ENCODE measurements at places on chromosomes 7 and 10.

GRCh38 chr7:77738871-77739270, 42.6 kb downstream of the RSBN1L start:
- DNase-seq = no peak

DNA sequence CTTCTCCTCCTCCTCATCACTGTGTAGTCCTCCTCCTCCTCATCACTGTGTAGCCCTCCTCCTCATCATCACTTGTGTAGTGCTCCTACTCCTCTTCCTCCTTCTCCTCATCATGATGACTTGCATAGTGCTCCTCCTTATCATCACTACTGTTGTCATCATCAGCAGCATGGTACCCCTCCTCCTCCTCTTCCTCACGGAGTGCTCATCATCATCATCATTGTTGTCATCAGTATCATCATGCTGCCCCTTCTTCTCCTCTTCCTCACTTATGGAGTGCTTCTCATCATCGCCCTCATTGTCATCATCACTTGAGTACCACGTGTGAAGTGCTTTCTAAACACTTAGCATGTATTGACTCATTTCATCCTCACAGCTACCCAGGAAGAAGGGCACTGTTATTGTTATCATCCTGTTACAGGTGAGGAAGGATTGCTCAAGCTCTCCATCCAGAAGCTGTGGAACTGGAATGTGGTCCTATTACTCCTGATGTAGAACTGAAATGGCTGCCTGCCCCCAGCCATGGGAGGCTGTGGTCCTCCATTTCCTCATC, 122.8 kb upstream of the SHH start:
- DNase-seq = no peak

- DNase-seq = no peak
Measured at GRCh38 chr7:113880559-113880958, 38.2 kb downstream of the PPP1R3A start.

DNA sequence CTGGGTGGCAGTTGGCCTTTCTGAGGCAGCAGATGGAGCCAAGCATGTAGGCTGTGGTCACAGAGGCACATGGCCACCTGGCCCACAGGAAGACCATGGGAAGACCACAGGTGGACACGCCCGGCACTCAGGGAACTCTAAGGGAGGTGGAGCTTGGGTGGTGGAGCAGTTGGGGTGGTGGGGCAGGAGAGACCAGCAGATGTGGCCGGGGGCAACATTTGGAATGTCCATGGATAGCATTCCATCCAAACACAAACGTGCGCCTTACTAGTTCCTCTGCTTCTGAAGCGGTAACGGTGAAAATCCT, 290.9 kb downstream of the PTPRN2 start:
- DNase-seq = no peak

GRCh38 chr7:109772161-109772560, 1202.5 kb downstream of the DNAJB9 start:
- no peak for DNase-seq

- no peak for DNase-seq
Measured at GRCh38 chr10:32051926-32052325, 4.3 kb downstream of the KIF5B start.

- DNase-seq = no peak
Measured at GRCh38 chr7:65441010-65441409, 67.4 kb downstream of the ZNF92 start.

DNA sequence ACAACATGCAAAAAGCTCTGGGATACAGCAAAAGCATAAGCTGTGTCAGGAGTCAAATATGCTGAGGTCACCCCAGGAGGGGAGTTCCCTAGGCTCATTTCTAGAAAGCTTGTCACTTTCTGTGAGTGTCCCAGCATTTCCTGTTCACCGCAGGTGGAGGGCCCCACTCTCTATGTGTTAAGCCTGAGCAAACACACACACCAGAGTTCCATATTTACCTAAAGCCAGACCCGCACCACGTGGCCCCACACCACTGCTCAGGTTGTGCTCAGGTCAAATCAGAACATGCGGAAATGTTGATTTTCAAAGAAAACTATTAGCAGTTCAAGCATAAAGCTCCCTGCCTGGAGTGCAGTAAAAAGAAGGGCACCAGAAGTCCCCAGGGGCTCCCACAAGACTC, 259.6 kb upstream of the PPP2R2D start:
- DNase-seq = no peak

GRCh38 chr10:111093741-111094380, 17.0 kb downstream of the ADRA2A start:
- DNase-seq = no peak

DNA sequence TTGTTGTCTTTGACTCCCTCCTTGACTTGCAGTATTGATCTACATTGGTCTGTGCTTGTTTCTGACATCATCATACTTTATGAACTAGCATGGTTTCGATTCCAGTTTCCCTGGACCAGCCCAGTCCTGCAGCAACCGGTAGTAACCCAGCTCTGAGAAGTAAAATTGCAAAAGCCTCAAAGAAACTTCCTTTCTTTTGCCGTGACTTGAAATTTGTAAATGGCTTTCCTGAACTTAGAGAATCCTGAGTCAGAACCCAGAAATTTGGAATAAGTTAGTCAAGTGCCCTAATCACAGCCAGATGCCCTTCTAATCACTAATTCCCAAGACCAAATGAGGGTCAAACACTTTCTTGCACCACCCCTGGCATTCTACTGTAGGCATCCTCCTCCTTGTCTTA, 15.0 kb downstream of the TAS2R60 start:
- DNase-seq = no peak

DNA sequence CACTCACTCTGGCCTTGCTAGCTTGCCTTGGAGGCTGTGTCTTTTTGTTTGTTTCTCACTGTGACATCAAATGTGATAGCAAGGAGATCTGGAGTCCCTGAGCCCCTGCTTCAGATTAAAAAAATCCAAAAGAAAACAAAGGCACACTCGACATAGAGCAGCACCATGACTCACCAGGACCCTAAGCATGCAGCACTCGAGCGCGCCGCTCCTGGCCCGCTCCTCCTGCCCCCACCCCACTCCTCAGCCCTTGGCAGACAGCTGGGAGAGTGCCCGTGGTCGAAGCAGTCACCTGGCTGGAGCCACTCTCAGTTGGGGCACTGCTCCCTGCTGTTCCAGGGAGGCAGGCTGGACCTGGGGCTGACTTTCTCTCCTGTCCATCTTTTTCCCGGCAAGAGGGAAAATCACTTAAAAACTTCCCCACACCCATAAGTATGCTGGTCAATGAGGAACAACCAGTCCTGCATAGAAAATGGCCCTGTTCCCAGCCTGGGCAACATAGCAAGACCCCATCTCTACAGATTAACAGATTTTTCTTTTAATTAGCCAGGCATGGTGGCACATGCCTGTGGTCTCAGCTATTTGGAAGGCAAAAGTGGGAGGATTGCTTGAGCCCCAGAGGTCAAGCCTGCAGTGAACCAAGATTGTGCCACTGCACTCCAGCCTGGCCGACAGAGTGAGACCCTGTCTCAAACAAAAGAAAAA, 128.4 kb downstream of the PAXIP1 start:
- DNase-seq = no peak

- DNase-seq = no peak
Measured at GRCh38 chr10:96683710-96684109, 36.6 kb downstream of the PIK3AP1 start.

GRCh38 chr10:113187063-113187777, 237.2 kb downstream of the TCF7L2 start:
- no peak for DNase-seq

DNA sequence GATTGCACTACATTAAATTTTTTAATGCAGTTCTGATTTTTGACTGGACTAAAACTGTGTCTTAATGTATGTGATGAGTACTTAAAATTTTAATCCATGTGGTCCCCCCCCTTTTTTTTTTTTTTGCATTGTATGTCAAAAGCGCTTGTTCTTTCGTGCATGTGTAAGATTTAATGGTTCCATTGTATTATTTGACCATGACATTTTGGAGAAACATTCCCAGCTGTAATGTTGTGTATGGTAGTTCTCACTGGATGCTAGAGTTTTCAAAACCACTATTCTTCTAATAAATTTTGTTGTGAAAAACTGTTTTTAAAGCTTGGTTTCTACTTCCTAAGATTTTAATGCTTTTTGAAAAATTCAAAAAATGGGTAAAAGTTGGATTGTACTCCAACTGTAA, 132.0 kb downstream of the LCOR start:
- no peak for DNase-seq

DNA sequence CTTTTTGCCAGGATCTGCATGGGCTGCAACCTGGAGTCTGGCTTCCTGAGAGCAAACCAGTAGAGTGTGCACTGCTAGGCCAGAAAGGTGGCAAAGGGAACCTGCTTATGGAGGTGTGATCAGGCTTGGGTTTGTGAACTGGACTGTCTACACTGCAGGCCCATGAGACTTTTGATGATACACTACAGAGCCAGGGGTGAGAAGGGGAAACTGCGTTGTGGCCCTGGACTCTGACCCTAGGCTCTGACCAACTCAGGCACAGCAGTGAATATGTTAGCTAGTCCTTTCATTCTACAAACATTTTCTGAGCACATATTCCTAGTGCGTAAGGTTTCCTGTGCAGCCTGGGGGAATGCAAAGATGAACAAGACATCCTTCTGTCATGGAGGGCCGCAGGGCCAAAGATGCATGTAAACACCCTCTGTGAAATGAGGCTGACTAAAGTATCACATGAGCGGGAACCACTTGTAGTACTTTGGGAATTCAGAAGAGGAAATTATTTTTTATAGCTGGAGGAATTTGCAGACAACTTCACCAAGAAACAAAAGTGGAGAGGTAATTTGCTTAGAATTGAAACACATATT, 63.8 kb upstream of the HPS1 start:
- DNase-seq = no peak

DNA sequence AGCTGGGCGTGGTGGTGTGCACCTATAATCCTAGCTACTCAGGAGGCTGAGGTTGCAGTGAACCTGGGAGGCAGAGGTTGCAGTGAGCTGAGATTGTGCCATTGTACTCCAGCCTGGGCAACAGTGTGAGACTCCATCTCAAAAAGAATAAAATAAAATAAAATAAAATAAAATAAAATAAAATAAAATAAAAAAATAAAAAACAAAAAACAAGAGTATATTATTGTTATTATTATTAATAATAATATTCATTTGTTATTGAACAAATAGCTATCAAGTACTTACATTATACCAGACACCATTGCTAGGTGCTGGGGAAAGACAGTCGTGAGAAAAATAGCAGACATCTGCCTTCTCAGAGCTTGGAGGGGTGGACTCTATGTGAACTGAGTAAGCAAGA, 24.1 kb downstream of the PAX2 start:
- DNase-seq = no peak

DNA sequence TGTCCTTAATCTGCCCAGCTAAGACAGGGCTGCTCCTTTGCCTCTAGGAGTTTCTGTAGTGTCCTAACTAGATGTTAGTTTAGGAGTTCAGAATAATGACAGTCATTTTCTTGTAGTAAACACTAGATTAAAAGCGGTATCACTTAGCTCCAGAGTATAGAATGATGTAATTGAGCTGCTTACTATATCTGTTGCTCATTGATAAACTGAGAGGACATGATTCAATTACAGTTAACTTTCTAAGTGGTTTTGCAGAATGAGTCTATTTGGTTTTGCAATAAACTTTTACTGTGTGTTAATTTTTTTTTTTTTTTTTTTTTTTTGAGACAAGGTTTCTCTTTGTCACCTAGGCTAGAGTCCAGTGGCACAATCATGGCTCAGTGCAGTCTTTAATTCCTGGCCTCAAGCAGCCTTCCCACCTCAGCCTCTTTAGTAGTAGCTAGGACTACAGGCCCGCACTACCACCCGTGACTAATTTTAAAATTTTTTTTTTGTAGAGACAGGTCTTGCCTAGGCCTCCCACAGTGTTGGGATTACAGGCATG, 1.8 kb downstream of the STMP1 start:
- no peak for DNase-seq

DNA sequence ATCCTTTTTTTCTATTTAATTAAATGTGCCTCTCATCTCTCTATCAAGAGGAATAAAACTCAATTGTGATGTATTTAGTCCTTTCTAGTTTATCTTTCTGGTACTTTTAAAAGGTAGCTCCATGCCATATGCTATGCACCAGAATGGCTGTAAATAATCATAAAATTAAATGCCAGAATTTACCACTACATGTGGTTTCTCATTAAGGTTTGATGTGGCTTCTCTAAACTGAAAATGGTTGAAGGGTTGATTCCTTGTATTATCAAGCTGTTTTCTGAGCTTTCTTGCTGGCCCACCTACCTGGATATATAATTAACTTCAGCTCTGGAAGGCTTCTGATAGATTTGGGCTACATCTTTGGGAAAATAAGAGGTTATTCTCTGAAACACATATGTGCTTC, 171.9 kb upstream of the RHOBTB1 start:
- DNase-seq = no peak

DNA sequence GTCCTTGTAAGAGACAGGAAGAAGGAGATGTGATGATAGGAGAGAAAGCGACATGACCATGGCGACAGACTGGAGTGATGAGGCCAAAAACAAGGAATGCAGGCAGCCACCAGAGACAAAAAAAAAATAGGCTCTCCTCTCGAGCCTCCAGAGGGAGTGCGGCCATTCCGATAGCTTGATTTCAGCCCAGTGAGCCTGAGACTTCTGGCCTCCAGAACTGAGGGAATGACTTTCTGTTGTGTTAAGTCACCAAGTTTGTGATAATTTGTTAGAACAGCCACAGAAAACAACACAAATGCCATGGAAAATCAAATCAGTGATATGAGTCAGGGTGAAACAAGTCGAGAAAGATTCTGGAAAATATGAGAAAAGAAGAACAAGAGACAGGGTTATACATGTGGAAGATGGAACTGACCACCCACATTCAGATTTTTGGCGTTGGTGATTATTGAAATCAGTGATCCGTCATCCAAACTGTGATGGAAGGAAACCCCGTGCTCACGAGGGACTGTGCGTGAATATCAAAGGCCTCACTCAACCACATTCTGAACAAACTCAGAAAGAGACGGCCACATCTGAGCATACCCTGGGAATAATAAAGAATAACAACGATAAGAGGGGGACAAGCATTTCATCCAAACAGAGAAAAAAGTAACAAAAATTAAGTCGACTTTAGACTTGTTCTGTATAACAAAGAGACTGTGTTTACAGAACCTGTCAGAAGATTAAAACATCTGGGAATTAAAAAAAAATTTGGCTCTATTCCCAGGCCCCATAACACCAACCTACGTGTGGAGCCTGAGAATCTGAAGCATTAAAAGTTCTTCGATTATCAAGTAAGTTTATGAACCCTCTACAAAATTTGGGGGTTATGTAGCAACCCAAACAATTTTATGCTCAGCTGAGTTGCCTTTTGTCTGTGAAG, 72.1 kb downstream of the EEPD1 start:
- no peak for DNase-seq

GRCh38 chr7:13778967-13779366, 210.5 kb downstream of the ETV1 start:
- DNase-seq = no peak

DNA sequence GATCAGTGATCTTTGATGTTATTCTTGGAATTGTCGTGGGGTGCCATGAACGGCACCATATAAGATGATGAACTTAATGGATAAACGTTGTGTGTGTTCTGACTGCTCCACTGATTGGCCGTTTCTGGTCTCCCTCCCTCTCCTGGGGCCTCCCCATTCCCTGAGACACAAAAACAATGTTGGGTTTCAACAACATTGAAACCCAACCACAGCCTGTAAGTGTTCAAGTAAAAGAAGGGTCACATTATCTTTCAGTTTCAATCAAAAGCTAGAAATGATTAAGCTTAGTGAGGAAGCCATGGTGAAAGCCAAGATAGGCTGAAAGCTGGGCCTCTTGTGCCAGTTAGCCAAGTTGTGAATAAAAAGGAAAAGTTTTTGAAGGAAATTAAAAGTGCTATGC, 19.5 kb downstream of the EN2 start:
- DNase-seq = no peak

GRCh38 chr7:90025771-90026170, 128.5 kb upstream of the STEAP1 start:
- no peak for DNase-seq
